Stimulated activated CD4-positive, alpha-beta T cell treated with anti-CD3 and anti-CD28 coated beads, Interleukin-1b, Interleukin-23, amount 100 ng/mL, for 1 hour (primary cell): ENCODE measurements at places on chromosomes 2 and 18.
A peak's percentile ranks its signal among the peaks of the same experiment; 100 is the strongest.

DNA sequence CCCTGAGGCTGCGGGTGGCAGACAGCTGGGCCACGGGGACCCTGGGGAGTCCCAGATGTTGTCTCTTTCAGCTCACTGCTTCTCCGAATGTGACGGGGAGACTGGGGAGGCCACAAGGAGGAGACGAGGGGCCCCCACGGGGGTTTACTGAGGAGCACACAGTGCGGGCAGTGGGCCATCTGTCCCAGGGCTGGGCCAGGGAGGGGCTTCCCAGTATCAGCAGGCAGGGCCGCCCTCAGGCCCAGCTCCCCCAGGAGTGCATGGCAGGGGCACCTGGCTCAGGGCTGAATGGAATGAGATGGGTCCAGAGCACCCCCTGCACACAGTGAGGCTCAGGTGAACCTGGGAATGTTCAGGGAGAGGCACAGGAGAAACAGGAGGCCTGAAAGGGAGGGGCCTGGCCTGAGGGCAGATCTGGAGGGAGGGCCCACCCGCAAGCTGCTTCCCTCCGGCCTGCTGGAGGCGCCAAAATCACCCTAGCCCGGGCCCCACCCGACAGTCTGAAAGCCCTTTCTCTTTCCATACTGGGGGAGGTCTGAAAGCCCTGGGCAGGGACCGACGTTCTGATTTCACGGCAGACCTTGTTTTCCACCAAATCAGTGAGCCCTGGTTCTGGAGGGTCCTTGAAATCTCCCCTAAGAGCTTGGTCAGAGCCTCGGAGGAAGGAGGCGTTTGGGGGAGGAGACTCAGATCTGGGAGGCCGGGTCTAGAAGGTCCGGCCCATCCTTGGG lies 35.5 kb upstream of the PTMA start:
- DNase-seq = no peak

DNA sequence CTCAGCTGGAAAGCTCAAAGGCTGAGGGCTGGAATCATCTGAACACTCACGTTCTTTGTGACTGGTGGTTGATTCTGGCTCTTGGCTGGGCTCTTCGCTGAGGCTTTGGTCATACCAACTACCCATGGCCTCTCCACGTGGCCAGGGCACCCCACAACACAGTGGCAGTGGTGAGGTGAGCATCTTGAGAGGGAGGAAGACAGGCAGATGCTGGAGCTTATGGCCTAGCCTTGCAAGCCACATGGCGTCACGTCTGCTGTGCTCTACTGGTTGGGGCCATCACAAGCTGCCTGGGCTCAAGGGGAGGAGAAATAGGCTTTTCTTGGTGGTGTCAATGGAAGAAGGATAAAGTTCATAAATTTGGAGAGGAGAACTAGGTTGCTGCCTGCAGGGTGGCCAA lies 19.6 kb downstream of the LPIN1 start:
- no peak for DNase-seq

- no peak for DNase-seq
Observed at GRCh38 chr2:43052944-43053306, 173.5 kb downstream of the ZFP36L2 start.

DNA sequence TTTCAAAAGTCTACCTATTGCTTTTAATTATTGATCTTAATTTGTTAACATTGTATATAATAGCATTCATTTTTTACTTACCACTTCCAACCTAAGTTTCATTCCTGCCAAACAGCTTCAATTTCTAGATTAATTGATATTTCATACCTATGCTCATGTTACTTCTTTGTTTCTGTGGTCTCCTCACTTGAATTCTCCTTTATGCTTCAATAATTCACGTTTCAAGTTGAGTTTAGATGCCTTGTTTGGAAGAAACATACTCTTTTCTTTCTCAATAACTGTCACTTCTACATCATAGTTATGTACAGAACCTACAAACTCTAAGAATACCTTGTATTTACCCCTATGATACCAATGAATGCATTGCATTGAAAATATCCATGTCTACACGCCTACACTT lies 862.2 kb upstream of the LRATD1 start:
- DNase-seq = no peak

- no peak for DNase-seq
Observed at GRCh38 chr18:80037869-80038630, 3.8 kb downstream of the RBFA start.

GRCh38 chr2:163703386-163703785 lies 32.4 kb downstream of the FIGN start:
- no peak for DNase-seq

DNA sequence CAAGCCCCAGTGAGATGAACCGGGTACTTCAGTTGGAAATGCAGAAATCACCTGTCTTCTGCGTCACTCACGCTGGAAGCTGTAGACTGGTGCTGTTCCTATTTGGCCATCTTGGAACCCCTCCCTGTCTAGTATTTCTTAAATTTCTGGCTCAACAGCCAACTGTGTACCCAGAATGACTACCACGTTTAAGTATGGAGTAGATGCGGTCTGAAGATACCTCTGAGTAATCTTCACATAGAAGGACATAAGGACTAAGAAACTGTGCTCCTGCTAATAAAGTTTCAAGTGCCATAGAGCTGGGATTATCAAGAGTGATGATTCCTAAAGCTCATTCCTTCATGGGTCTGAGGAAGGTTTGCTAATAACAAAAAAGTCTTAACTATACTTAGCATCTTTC lies 20.4 kb downstream of the TRAK2 start:
- no peak for DNase-seq

DNA sequence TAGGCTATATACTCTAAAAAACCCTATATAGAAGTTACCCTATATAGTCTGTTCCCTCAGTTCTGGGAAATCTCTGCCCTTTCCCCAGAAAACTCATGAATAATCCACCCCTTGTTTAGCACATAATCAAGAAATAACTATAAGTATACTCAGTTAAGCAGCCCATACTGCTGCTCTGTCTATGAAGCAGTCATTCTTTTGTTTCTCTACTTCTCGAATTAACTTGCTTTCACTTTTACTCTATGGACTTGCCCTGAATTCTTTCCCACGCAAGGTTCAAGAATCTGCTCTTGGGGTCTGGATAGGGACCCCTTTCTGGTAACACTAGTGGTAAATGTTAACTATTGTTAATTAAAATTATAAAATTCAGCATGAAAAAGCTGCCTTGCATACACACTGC lies 17.4 kb upstream of the AP1S3 start:
- DNase-seq = no peak

DNA sequence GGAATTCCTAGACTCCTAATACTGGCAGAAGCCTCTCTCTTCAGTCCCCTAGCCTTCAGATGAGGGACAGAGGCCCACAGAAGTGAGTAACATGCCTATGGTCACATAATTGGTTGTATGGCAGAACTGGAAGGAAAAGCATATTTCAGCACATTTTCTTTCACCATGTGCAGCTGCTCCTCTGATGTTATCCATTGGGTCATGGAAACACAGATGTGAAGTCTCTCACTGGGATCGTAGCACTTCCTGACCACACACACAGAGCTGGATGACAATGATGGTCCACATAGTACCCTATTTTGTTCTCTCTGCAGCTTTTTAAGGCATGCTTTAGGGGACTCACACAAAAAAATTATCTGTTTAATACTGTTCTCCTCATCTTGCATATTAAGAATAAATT lies 24.5 kb downstream of the MYO3B start:
- no peak for DNase-seq

DNA sequence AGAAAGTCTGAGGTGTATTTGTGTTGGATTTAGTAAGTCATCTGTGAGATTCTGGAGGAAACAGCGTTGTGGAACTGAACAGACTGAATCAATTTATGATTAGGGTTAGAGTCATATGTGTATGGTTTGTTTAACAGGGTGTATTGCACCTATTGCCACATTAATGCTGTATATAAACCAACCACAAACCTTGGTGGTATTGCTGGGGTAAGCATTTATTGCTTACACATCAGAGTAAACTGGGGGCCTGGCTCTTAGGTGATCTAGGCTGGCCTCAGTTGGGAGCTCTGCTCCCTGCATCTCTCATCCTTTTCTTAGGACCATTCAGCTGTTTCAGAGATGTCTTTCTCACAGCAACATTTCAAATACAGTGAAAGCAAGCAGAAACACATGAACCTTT lies 59.7 kb upstream of the GRB14 start:
- no peak for DNase-seq

GRCh38 chr2:186531257-186531775 lies 45.3 kb downstream of the ZC3H15 start:
- no peak for DNase-seq

DNA sequence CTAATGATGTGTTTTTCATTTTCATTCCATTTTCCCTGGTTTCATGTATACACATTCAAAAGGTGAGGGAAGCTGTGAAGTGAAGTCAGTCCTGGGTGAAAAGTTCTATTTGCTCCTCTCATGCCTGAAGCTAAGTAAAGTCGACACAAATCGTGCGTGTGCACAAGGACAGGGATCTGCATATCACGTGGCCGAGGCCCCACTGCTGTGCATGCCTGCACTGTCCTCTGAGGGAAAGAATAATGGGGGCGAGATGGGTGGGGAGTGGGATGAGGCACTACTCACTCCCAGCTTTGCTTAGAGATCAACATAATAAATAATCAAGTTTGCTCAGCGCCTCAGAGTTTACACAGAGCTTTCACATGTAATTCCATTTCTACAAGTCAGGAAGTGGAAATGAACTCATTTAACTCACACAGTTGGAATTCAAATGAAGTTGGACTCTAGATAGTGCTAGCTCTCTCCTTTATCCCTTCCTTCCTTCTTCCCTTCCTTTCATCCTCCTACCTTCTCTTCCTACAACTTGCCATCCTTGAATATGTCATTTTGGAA lies 5.1 kb upstream of the PTPRM start:
- no peak for DNase-seq

DNA sequence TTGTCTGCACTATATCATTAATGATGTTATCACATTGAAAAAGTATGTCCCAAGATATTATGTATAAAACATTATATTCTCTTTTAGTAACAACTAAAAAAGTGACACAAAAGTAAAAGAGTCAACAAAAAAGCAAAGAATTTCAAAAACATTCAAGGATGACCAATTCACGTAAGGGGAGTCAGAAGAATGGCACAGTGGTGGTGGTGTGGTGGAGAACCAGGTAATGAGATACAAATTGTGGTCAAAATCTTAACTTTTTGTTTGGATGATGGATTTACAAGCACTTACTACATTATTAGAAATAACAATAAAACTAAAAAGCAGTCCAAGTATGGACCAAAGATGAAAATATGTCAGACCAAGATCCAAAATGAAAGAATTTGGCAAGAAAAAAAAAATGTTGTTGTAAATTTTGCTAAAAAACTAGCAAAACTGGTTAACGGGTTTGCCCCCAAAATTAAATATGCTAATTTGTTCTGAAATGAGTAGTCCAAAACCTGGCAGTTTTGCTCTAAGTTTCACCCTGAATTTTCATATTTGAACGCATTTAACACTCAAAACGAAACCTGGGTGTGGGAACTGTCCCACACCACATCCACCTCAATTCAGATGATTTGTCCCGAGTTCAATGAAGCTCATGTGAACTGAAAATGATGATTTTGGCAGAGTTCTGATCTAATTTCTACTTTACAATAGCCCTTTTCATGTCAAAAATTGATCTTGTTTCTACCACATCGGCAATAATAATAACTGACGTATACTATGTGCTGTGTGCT lies 135.8 kb downstream of the IKZF2 start:
- DNase-seq = no peak

- no peak for DNase-seq
Observed at GRCh38 chr2:229715895-229716507, 1.6 kb upstream of the DNER start.

- DNase-seq = no peak
Observed at GRCh38 chr2:26193578-26194231, 20.8 kb downstream of the GAREM2 start.

- no peak for DNase-seq
Observed at GRCh38 chr18:58838165-58838860, 26.4 kb upstream of the ZNF532 start.

- DNase-seq = no peak
Observed at GRCh38 chr18:9885170-9886004, at the start of gene TXNDC2. Gene TXNDC2, plus strand, starts transcription at chr18:9885973. Its CDS starts 708 bp downstream, at chr18:9886681.

GRCh38 chr2:237702441-237703391 lies 75.3 kb downstream of the LRRFIP1 start:
- DNase-seq = peak; percentile 32

GRCh38 chr2:84885111-84885510 lies 4.2 kb upstream of the TRABD2A start:
- DNase-seq = no peak

DNA sequence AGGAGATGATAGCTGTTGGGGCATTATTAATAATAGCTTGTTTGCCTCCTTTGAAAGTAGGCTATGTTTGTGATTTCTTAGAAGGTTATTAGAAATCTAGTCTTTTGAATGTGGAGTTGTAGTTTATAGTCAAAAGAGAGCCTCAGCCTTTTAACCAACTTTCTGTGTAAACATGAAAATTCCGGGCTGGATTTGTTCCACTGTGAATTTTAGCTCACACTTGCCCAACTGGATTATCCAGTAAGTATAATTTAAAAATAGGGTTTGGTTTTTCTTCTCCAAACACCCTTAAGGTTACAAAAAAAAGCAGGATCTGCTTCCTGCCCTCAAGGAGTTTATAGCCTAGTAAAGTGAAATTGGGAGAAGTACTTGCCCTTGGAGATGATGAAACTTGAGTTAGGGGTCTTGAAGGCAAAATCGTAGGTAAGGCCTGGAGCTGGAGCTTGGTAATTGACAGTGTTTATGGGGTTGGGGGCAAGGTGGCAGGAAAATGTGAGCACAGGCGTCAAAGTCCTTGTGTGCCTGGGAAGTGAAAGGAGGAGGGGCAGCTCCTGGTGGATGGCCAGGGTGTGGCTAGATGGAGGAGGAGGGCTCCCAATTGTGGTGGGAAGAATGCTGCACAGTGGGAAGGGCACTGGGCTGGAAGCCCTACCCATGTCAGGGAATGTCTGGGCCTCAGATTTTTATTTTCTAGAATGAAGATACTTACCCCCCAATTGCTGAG lies 21.3 kb downstream of the ITGA6 start:
- DNase-seq = no peak

DNA sequence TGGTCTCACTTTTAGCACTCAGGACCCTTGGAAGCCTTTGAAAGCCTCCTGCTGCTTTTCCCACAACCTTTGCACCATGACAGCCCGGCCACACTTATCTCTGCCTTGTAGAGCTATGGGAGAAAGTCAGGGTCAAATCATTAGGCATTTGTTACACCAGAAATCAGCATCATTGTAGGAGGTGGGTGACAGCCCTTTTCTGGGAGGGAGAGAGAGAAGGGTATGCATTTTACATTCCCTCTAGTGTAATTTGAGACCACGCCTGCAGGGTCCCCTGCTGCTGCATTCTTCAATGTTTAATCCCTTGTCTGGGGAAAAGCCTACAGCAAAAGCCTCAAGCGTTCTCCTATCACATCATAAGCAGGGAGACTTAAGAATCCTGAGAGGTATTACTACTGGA lies 766.8 kb upstream of the FAM98A start:
- no peak for DNase-seq
